ENCODE measurements at places on chromosomes 2 and 18.

DNA sequence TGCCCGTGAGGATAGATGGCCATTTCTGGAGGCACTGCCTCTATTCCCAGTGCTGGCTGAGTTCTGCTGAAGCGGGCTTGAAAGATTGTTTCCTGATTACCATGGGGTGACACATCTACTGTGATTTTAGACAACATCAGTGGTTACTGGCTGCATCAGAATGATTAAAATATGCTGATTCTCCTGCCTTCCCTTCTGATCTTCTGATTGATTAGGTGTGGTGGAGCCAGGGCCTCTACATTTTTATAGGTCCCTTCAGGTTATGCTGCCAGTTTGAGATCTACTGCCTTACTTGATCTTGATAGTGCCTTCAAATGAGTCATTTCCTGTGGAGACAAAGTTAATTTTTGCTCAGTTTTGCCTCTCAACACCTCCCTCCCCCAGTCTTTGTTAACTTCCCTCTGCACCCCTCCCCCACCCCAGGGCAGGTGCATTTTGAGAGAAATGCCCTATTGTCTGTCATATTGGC, 31.6 kb upstream of the SNORC start:
- DNase-seq, result no peak

DNA sequence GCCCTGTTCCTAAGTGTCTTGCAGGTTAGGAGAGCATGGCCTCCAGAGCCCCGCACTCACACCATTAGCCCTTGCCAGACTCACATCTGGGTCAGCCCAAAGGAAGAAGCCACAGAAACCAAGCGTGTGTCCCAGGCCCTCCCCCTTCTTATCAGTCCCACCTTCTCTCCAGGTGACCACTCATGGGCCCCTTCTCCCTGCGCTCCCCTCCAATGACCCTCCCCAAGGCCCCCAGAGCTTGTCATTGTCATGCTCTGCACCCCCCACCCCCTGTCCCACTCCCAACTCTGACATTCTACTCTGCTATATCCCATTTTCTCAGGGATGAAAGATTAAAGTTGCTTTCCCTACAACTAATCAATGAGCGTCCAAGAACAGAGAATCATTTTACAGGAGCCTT, 30.1 kb downstream of the CAPN14 start:
- no peak for DNase-seq

GRCh38 chr2:8346208-8346607, 335.6 kb upstream of the ID2 start:
- DNase-seq, result no peak

DNA sequence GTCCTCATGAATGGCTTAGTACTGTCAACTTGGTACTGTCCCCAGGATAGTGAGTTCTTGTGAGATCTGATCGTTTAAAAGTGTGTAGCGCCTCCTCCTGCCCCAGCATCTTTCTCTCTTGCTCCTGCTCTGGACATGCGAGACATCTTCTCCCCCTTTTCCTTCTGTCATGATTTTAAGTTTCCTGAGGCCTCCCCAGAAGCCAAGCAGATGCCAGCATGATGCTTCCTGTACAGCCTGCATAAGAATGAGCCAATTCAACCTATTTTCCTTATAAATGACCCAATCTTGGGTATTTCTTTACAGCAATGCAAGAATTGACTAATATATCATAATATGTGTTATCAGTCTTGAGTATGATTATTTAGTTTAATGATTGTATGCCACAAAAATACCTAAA, 3.5 kb upstream of the RSAD2 start:
- DNase-seq, result no peak

DNA sequence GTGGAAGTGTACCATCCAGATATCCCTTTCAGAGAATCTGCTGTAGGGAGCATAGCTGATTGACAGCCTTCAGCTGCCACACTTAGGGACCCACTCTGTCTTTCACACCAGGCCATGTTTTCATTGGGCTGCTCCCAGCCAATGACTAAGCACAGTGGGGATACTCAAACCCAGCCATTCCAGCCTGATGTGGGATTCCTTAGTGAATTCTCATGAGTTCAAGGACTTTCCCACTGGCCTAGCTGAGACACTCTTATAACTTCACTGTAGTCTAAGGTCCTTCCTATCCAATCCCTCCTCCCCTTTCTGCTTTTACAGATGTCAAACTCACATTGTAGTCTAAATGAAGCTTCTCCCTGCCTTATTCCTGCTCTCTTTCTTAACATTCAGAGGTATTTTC, 201.2 kb downstream of the PIK3C3 start:
- no peak for DNase-seq

- no peak for DNase-seq
Observed at GRCh38 chr2:237797253-237797652, 1.3 kb upstream of the RBM44 start.

DNA sequence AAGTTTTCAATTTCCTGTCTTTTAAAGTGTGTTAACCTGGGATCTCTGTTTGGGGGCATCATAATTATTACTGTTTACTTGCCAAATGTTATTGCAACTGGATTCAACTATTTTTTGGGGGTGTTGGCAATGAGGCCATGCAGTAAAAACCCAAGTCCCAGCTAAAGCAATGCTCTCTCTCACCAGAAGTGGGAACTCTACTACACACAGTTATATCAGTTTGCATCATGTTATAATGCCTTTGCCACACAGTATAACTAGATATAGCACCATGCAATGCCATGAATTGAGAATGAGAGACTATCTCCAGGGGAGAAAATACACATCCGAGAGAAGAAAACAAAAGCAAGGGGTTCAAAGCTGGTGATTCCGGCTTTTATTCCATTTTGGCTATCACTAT, 79.0 kb downstream of the GCA start:
- no peak for DNase-seq

DNA sequence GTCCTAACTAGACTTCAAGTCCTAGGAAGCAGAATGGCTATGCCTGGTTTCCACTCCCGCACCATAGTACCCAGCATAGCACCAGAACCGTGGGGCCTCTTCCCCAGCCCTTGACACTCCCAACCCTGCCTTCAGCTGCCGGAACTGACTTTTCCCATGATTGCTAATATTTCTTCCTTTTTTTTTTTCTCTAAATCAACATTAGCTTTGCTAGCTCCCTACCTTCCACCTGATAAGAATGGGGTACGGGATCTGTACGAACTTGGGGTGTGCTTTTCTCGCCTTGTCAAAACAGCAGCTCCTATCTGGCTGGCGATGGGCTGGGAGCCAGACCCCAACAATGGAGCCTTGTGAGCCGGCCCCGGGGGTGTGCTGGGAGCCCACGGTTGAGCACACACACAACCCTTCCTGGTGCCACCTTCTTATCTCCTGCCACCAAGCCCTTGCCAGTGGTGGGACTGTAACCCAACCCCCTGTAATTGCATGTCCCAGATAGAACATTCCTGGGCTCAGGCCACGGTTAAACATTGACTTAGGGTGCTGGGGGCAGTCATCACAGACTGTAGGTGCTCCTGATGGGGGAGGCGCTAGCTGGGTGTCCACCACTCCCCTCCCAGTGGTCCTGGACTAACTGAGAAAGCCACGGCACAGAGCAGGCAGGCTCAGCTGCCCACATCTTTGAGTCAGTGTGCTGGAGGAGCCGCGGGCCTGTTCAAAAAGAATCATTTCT, 213.0 kb upstream of the HAAO start:
- DNase-seq, result no peak

GRCh38 chr18:14174706-14175085, 42.5 kb upstream of the ZNF519 start:
- DNase-seq, result no peak

DNA sequence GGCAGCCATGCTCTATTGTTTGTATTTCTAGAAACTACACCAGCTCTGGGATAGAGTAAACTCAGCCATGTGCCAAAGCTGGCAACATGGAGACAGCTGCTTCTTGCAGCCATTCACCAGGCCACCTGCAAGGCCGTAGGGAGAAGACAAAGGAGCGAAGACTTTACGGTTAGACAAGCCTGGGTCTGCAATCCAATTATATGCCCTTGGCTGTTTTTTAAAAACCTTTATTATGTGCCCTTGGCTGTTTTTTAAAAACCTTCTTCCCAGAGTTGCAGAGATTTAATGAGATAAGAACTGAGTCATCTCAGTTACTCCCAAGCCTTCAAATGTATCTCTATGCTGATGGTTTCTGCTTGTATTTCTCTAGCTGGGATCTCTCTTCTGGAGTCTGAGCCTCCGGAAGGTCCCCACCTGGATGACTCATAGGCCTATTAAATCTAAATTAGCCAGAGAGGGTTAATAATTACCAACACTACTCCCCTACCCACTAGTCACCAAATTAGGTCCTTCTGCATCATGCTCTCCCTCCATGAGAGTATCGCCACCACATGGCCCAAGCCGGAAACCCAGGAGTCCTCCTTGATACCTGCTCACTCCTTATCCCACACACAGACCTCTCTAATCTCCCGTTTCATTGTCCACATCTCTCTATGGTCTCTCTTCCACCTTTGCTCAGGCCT, 17.5 kb upstream of the DPP4 start:
- DNase-seq, result no peak

GRCh38 chr2:118274841-118275510, 186.7 kb downstream of the INSIG2 start:
- DNase-seq, result no peak

DNA sequence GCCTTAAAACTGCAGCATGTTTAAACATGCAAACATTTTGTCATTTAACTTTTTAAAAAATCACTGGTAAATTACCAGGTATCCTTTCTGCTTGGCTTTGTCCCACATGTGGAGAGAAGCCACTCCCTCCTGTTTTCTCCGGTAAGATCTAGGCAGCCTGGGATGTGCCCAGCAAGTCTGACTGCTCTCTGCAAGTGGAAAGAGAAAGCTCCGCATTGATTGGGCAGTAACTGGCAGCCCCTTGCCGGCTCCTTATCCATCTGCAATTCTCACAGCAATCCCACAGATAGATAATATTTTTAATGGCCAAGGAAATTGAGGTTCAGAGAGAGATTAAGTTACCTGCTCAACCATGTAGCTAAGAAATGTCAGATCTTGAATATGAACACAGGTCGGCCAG, 136.1 kb downstream of the TMEM200C start:
- no peak for DNase-seq

- no peak for DNase-seq
Observed at GRCh38 chr2:6452702-6453481, 412.8 kb downstream of the CMPK2 start.

DNA sequence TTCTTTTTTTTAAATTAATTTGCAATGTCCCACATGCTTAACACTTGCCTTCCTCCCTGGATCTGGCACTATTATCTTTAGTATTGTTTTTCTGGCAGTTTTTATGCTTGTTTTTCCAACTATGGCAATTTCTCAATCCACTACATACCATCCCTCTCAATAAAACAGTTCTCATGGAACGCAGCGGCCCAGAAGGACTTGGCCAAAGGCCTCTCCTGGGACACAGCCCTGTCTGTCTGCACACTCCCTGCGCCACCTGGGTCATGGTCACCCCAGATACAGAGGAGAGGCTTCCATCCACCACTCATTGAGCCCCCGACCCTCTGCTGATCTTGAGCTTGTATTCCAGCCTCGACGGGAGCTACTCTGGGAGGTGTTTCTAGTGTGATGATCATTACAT, 91.2 kb downstream of the TWIST2 start:
- DNase-seq, result no peak

- DNase-seq, result no peak
Observed at GRCh38 chr2:31127931-31128330, 10.3 kb downstream of the GALNT14 start.

- no peak for DNase-seq
Observed at GRCh38 chr2:152056418-152056817, 42.4 kb downstream of the CACNB4 start.

All from SIG-M5 (cell line).